T-helper 17 cell (primary cell): ENCODE measurements at places on chromosomes 2 and 18. TPM values are rescaled to one million over a fixed set of nuclear protein-coding genes. Genes with fewer than 3 reads are reported as not detected.

TAF4B gene
- 9.2 TPM for total RNA-seq

GRCh38 chr2:74689671-74690070 is 35.6 kb downstream of the SEMA4F start:
- no peak overlapping the region for H3K4me3 ChIP-seq
- H3K27me3 ChIP-seq: peaks cover 9% of the 10 kb centered on the region
- no peak for DNase-seq
- H3K36me3 ChIP-seq: peaks cover 5% of the 10 kb centered on the region

- no peaks in the 10 kb centered on the region for H3K36me3 ChIP-seq
- H3K4me3 ChIP-seq: no peak overlapping the region
- no peaks in the 10 kb centered on the region for H3K27me3 ChIP-seq
- peaks cover 7% of the 10 kb centered on the region for H3K4me1 ChIP-seq
- no peak for DNase-seq
Measured at GRCh38 chr18:49768051-49768391, 45.3 kb downstream of the ACAA2 start.

CROCC2 gene
- total RNA-seq: not detected

SEMA4C gene
- total RNA-seq: 25.5 TPM

GRCh38 chr2:52539026-52539970 is 1228.3 kb upstream of the CHAC2 start:
- no peak overlapping the region for H3K27ac ChIP-seq
- H3K4me1 ChIP-seq: no peaks in the 10 kb centered on the region
- H3K36me3 ChIP-seq: no peaks in the 10 kb centered on the region
- H3K4me3 ChIP-seq: no peak overlapping the region
- no peak for DNase-seq

MFSD2B gene
- total RNA-seq: 0.27 TPM

- no peak overlapping the region for H3K4me3 ChIP-seq
- H3K36me3 ChIP-seq: peaks cover 2% of the 10 kb centered on the region
- no peaks in the 10 kb centered on the region for H3K4me1 ChIP-seq
- no peak for DNase-seq
- no peaks in the 10 kb centered on the region for H3K27me3 ChIP-seq
Measured at GRCh38 chr2:32830196-32830595, 116.6 kb upstream of the LTBP1 start.

CACNB4 gene
- 0.37 TPM for total RNA-seq

- no peak overlapping the region for H3K4me3 ChIP-seq
- H3K36me3 ChIP-seq: peaks cover 8% of the 10 kb centered on the region
- H3K27me3 ChIP-seq: peaks cover 8% of the 10 kb centered on the region
- no peak overlapping the region for H3K27ac ChIP-seq
- DNase-seq: no peak
Measured at GRCh38 chr2:231378026-231378722, 17.3 kb upstream of the B3GNT7 start.

DNA sequence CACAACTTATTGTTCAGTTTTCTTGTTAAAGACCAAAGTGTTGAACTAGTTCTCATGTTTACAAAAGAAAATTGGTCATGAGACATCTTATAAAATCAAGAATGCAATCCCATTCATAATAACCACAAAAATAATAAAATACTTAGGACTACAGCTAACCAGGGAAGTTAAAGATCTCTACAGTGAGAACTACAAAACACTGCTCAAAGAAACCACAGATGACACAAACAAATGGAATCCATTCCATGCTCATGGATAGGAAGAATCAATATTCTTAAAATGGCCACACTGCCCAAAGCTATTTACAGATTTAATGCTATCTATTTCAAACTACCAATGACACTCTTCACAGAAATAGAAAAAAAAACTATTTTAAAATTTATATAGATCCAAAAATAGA is 1354.8 kb upstream of the CDH2 start:
- no peak overlapping the region for H3K4me3 ChIP-seq
- no peaks in the 10 kb centered on the region for H3K36me3 ChIP-seq
- no peaks in the 10 kb centered on the region for H3K4me1 ChIP-seq
- H3K27me3 ChIP-seq: no peaks in the 10 kb centered on the region
- H3K27ac ChIP-seq: no peak overlapping the region

DNA sequence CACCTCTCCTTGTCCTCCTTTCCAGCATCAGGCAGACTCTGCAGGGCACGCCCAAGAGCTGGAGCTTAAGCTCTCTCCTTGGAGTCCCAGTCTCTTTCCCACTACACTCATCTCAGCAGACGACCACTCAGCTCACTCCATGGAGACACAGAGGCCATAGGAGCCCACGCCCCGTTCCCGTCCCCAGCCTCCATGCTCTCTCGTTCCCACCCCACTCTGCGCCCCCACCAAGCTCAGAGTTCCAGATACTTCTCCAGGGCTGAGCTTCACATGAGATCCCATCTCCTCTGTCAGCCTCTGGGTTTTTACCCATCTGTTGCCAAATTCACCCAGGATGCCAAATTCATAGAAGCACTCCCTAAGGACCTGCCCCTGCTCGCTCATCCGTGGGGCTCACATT is 87.3 kb downstream of the MALT1 start:
- peaks cover 4% of the 10 kb centered on the region for H3K27me3 ChIP-seq
- no peaks in the 10 kb centered on the region for H3K36me3 ChIP-seq
- H3K4me1 ChIP-seq: peaks cover 38% of the 10 kb centered on the region
- peak overlapping the region; percentile 19 for H3K4me3 ChIP-seq

DNA sequence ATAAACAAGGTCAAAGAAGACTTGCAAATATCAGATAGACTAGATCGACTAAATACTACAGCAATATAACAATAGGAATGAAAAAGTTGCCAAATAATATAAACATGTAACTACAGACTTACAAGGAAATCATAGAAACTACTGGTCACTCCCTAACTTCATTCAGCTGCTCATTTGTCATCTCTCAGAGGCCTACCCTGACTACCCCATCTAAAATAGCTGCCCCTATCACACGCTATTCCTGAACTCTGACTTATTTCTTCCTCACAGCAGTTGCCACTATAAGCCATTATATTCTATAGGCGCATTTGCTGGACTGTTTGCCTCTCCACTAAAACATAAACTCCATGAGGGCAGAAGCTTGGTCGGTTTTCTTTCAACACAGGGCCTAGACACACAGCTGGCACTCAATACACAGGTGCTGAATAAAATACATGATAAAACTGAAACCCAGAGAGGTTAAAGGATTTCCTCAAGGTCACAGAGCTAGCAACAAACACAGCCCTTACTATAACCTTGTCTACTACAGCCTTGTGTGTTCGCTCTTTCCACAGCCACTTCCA is 1.8 kb downstream of the STRN start:
- H3K36me3 ChIP-seq: peaks cover 6% of the 10 kb centered on the region
- DNase-seq: no peak
- H3K4me3 ChIP-seq: peak overlapping the region; percentile 99

- H3K4me3 ChIP-seq: no peak overlapping the region
- H3K4me1 ChIP-seq: peaks cover 3% of the 10 kb centered on the region
- no peaks in the 10 kb centered on the region for H3K36me3 ChIP-seq
Measured at GRCh38 chr18:34647251-34647650, 62.8 kb upstream of the DTNA start.

HNMT gene
- total RNA-seq: 0.60 TPM

GRCh38 chr2:36655453-36655852 is 41.1 kb upstream of the VIT start:
- no peaks in the 10 kb centered on the region for H3K27me3 ChIP-seq
- no peak overlapping the region for H3K4me3 ChIP-seq
- no peaks in the 10 kb centered on the region for H3K4me1 ChIP-seq
- H3K36me3 ChIP-seq: no peaks in the 10 kb centered on the region
- no peak for DNase-seq
- no peak overlapping the region for H3K27ac ChIP-seq

C2orf92 gene
- total RNA-seq: 12.5 TPM

GRCh38 chr18:57930476-57930875 is 113.5 kb upstream of the NEDD4L start:
- DNase-seq: no peak
- H3K27me3 ChIP-seq: no peaks in the 10 kb centered on the region
- H3K4me1 ChIP-seq: peaks cover 6% of the 10 kb centered on the region
- H3K4me3 ChIP-seq: no peak overlapping the region
- H3K36me3 ChIP-seq: no peaks in the 10 kb centered on the region
